Panc1 (cell line): ENCODE measurements at places on chromosomes 1 and 21. TPM values are rescaled to one million over a fixed set of nuclear protein-coding genes. Genes with fewer than 3 reads are reported as not detected.

FMOD gene
- not detected for total RNA-seq

GRCh38 chr1:109933856-109934711 lies 23.4 kb downstream of the CSF1 start:
- H3K27me3 ChIP-seq, result no peaks in the 10 kb centered on the region
- no peak overlapping the region for H3K4me3 ChIP-seq
- H3K4me1 ChIP-seq, result peaks cover 52% of the 10 kb centered on the region
- DNase-seq, result no peak

HSF2BP gene
- 4.2 TPM for total RNA-seq

COL6A1 gene
- 34.2 TPM for total RNA-seq

DNA sequence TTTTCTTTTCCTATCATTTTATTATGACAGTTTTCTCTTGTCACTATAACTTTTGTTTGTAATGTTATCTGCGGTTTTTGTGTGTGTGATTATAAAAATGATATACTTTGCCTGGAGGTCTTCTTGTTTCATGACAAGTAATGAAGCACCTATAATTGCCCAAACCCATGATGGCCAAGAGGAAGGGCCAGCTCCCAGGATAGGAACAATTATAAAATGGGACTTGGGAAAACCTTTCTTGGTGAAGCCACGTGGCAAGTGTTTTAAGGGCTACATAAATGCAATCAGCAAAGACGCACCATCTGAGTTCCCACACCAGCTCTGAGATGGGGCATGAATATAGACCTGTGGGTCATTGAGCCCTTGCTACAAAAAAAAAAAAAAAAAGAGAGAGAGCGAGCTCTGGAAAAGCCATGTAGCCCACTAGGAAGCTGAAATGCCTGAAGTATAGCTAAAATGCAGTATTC lies 462.6 kb upstream of the RUNX1 start:
- H3K4me3 ChIP-seq, result no peak overlapping the region
- no peak for DNase-seq
- no peaks in the 10 kb centered on the region for H3K4me1 ChIP-seq
- no peaks in the 10 kb centered on the region for H3K36me3 ChIP-seq

GRCh38 chr1:87743256-87743655 lies 414.6 kb downstream of the LMO4 start:
- H3K36me3 ChIP-seq, result no peaks in the 10 kb centered on the region
- H3K27me3 ChIP-seq, result no peaks in the 10 kb centered on the region
- no peak overlapping the region for H3K27ac ChIP-seq
- no peaks in the 10 kb centered on the region for H3K4me1 ChIP-seq

DNA sequence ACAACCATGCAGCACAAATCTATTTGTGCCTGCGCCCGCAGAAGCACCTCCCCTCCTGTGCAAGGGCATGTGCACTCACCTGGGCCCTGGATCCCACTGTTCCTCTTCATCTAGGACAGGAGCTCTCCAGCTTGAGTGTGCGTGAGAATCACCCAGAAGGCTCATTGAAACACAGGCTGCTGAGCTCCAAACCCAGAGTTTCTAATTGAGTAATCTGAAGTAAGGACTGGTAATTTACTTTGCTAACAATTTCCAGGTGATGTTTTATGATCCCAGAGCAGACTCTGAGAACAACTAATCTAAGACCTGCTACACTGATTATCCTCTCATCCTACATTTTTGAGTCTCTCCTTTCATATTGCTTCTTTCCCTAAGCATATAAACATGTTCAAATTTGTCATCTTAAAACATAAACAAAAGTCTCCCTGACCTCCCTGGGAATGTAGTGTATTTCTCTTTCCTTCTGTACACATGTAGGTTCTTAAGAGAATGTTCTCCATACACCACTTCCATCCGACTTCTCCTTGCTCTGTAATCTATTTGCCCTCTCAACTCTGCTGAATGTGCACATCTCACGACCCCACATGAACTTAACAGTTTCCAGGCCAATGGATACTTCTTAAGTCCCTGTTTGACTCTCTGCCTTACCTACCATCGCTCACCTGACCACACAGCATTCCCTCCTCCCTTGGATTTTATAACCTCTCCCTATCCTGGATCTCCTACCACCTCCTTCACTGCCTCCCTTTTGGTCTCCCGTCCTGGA lies 522.5 kb downstream of the SMYD3 start:
- H3K27me3 ChIP-seq, result no peaks in the 10 kb centered on the region
- no peak overlapping the region for H3K4me3 ChIP-seq
- H3K4me1 ChIP-seq, result peaks cover 22% of the 10 kb centered on the region
- H3K27ac ChIP-seq, result no peak overlapping the region; the same call in 1 of the 2 replicates
- DNase-seq, result no peak

LORICRIN gene
- not detected for total RNA-seq

GRCh38 chr1:54606096-54606989 lies 17.0 kb downstream of the FAM151A start:
- no peak for DNase-seq
- H3K27ac ChIP-seq, result no peak overlapping the region
- H3K4me1 ChIP-seq, result no peaks in the 10 kb centered on the region
- no peaks in the 10 kb centered on the region for H3K36me3 ChIP-seq

GRCh38 chr21:42037516-42037915 lies 27.4 kb upstream of the ZBTB21 start:
- no peaks in the 10 kb centered on the region for H3K36me3 ChIP-seq
- H3K27me3 ChIP-seq, result no peaks in the 10 kb centered on the region
- no peak for DNase-seq
- H3K27ac ChIP-seq, result no peak overlapping the region

DNA sequence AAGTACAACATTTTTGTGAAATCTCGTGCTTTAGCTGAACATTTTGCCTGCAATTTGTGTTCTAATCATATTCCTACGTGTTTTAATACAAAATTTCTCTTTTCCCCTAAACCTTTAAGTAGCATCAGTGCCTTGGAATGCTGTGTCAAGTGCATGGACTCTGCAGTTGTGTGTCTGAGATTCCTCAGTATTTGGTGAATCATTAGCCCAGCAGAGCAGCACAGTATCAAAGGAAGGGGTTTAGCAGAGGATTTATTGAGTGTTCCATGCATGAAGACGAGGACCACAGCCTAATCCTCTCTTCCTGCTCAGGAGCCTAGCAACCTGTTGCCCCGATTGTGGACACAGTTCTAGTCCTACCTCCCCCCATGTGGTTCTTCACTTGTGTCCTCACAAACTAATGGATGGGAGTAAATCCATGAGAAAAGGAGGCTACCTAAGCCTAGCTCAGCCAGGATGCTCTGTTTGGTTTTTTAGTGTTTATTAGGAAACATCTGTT lies 29.3 kb upstream of the PCP4 start:
- no peak overlapping the region for H3K27ac ChIP-seq
- no peak for DNase-seq
- H3K36me3 ChIP-seq, result no peaks in the 10 kb centered on the region
- H3K4me3 ChIP-seq, result no peak overlapping the region
- no peaks in the 10 kb centered on the region for H3K4me1 ChIP-seq

DNA sequence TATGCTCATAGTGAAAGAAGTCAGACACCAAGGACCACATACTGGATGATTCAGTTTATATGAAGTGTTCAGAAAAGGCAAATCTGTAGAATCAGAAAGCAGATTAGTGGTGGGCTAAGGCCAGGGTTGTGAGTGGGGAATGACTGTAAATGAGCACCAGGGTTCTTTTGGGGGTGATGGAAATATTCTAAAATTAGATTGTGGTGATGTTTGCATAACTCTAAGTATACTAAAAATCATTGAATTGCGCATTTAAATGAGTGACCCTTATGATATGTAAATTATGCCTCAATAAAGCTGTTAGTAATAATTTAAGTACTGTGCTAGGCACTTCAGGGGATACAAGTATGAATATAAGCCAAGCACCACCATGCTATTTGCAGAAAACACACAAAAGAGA lies 256.3 kb downstream of the TPR start:
- H3K4me1 ChIP-seq, result no peaks in the 10 kb centered on the region
- DNase-seq, result no peak
- no peak overlapping the region for H3K27ac ChIP-seq
- H3K4me3 ChIP-seq, result no peak overlapping the region

DNA sequence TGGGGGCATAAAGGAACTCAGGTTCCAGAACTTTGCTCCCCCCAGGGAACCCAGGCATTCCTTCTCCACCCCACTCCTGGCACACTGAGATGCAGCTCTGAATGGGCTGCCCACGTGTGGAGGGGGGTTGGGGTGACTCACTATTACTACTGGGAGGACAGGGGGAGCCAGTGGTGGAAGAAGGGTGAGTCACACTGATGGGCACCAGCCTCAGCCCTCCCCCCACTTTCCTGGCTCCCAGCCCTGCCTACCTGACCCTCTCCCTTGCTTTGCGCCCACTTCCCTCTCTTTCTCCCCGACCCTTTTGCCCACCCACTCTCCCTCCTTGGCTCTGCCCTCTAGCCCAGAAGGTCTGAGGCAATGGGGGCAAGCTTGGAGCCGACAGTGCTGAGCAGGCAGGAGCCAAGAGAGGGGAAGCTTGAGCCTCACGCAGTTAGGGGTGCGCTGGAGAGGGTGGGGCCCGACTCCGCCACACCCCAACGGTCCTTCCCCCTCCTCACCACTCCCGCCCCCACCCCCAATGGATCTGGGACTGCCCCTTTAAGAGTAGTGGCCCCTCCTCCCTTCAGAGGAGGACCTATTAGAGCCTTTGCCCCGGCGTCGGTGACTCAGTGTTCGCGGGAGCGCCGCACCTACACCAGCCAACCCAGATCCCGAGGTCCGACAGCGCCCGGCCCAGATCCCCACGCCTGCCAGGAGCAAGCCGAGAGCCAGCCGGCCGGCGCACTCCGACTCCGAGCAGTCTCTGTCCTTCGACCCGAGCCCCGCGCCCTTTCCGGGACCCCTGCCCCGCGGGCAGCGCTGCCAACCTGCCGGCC lies at the start of gene LMNA:
Gene LMNA (plus strand): TSS at position 611 of the 818 bp plus-strand sequence. CDS start 208 bp downstream, outside the sequence.
- H3K4me3 ChIP-seq, result peak within 1 kb of the TSS; percentile 99
- no peaks in the 10 kb centered on the region for H3K27me3 ChIP-seq
- peaks cover 6% of the 10 kb centered on the region; the same call in 1 of the 2 replicates for H3K36me3 ChIP-seq

DNA sequence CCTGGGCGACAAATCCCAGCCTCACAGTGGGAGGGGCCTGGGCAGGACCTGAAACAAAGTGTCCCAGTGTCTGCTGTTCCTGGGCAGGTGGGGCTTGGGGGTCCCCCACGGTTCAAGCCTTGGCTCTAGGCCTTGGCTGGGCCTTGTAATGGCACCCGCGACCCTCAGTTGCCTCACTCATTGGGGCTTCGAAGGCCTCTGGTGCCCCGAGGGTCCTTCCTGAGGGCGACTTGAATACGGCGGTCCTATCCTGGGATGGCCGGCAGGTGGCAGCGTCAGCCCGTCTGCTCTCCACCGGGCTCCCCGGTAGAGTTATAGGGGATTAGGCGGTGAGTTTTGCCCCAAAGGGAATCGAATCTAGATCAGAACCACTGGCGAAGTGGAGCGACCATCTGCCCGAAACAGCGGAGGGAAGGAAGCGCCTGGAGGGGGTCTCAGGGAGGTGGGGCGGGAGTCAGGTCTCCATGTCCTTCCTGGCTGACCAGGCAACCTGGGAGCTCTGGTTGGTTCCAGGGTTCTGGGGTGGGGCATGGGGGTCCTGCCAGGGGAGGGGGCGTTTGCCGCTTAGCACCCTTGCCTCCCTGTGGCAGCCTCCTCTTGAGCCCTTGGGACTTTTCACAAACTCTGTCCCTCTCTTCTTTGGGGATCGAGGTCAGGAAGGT lies 2.1 kb upstream of the PEX10 start:
- peak overlapping the region; percentile 86; the same call in 1 of the 2 replicates for H3K4me3 ChIP-seq
- no peaks in the 10 kb centered on the region for H3K27me3 ChIP-seq
- H3K27ac ChIP-seq, result peak overlapping the region; percentile 80

DNA sequence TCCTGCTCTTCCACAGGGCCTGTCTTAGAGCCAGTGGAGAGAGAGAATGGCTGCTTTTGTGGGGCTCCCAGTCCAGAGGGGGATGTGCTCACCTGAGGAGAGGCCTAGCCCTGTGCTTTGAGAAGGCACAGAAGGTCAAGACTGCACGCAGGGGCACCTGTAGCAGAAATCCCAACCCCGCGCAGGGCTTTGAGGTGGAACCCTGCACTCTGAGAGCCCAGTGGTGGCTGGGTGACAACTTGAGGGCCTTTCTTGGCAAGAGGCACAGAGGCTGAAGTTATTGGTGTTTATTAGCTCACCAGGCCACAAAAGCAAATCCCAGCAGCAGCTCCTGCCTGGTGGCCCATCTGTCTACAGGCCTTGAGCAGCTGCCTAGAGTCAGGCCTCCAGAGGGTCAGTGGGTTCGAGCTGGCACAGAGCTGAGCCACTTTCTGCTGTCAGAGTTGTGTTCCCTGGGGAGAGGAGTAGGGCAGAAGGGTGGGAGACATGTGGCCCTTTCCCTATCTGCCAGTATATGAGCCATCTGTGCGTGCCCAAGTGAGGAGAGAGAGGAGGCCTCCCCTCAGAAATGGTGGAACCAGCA lies 31.4 kb downstream of the SZRD1 start:
- no peak overlapping the region; the same call in 1 of the 2 replicates for H3K27ac ChIP-seq
- H3K4me1 ChIP-seq, result peaks cover 12% of the 10 kb centered on the region
- no peak for DNase-seq
- no peak overlapping the region for H3K4me3 ChIP-seq

CFH gene
- 0.36 TPM for total RNA-seq

DNA sequence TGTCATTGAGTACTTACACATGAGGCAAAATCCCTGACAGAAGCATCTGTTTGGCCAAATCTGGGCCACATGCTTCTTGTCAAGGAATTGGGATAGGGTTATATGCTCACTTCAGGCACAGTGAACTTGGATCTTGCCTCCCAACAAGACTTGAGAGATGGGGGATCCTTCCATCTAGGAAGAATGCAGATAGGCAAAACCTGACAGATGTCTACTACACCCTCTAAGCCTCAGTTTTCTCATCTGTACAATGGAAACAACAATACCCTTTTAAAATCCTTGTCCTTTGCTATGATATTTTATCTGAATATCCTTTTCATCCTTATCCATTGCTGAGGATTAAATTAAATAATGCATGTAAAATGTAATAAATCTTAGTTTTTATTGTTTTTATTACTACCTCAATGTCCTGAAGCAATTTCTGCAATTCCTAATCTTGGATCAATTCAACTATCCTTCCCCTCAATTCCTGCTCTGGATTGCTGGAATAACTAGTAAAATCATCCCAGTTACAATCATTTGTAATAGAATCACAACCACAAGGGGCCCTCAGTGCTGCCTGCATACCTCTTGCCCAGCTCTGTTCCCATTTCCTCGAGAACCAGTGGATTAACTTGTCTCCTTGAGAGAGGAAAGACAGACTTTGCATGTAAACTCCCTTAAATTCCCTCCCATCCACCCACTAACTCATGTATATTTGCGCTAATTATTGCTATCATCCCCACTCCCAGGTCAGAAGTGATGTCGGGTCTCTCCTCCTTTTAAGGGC lies 8.1 kb upstream of the XPR1 start:
- H3K36me3 ChIP-seq, result no peaks in the 10 kb centered on the region
- H3K27me3 ChIP-seq, result peaks cover 2% of the 10 kb centered on the region; the same call in 1 of the 2 replicates
- H3K27ac ChIP-seq, result no peak overlapping the region
- no peak for DNase-seq

ADAMTS4 gene
- 0.26 TPM for total RNA-seq

- no peaks in the 10 kb centered on the region for H3K36me3 ChIP-seq
- no peak for DNase-seq
- no peaks in the 10 kb centered on the region for H3K4me1 ChIP-seq
- H3K4me3 ChIP-seq, result no peak overlapping the region
- peaks cover 5% of the 10 kb centered on the region; the same call in 1 of the 2 replicates for H3K27me3 ChIP-seq
- H3K27ac ChIP-seq, result no peak overlapping the region
Measured at GRCh38 chr1:223062177-223062576, 80.9 kb downstream of the TLR5 start.
